Mesothelial cell of epicardium (in vitro differentiated cells): ENCODE measurements at places on chromosomes 12 and 14. TPM values are rescaled to one million over a fixed set of nuclear protein-coding genes. Genes with fewer than 3 reads are reported as not detected.

KRT82 gene
- not detected in 3 replicates for total RNA-seq

FAM90A1 gene
- total RNA-seq, result 0.09 to 0.20 TPM in 2 of 3 replicates, not detected in the other

SAMD15 gene
- total RNA-seq, result 2.0 to 3.4 TPM (median 2.1 TPM) in 3 replicates

BHLHE41 gene
- total RNA-seq, result 5.7 to 9.6 TPM (median 9.2 TPM) in 3 replicates

RNF212B gene
- total RNA-seq, result not detected in 3 replicates

RIN3 gene
- total RNA-seq, result 16.4 to 19.9 TPM (median 16.8 TPM) in 3 replicates

INHBE gene
- total RNA-seq, result 0.09 TPM in 1 of 3 replicates, not detected in the others

ACSS3 gene
- total RNA-seq, result 22.9 to 24.3 TPM (median 23.4 TPM) in 3 replicates

TRIM9 gene
- total RNA-seq, result 8.4 to 11.3 TPM (median 8.9 TPM) in 3 replicates

MIPOL1 gene
- total RNA-seq, result 24.3 to 29.2 TPM (median 28.4 TPM) in 3 replicates

P2RX2 gene
- 7.3 to 8.7 TPM (median 8.6 TPM) in 3 replicates for total RNA-seq

MAP3K9 gene
- total RNA-seq, result 9.2 to 10.7 TPM (median 9.5 TPM) in 3 replicates

IQSEC3 gene
- 7.4 to 8.8 TPM (median 8.5 TPM) in 3 replicates for total RNA-seq

RIPK3 gene
- total RNA-seq, result 1.9 to 2.2 TPM (median 2.0 TPM) in 3 replicates

TMEM63C gene
- total RNA-seq, result 6.2 to 7.7 TPM (median 7.0 TPM) in 3 replicates

ZNF410 gene
- 49.6 to 53.7 TPM (median 51.7 TPM) in 3 replicates for total RNA-seq

MAP1LC3B2 gene
- total RNA-seq, result 4.5 to 7.1 TPM (median 5.4 TPM) in 3 replicates
